Left ventricle myocardium inferior (tissue), 1 donor: ENCODE measurements at places on chromosomes 1 and 21.
A peak's percentile ranks its signal among the peaks of the same experiment; 100 is the strongest.

DNA sequence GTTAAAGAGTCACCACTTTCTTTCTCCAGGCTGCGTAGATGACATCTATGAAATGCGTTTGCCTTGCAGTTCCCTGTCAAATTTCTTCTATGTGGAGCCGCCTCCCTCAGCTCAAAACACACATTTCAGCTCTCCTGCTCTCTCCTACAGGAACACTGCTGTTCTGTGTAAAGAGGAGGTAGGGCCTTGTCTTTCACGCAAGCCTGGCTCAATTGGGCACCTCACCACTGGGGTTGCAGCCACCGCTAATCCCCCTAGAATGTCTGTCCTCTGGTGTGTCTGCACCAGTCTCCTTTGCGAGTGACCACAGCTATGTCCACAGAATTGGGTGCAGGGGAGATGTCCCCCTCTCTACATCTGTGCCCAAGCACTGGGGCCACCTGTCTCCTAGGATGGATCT, 31.8 kb upstream of the CFHR4 start:
- DNase-seq = no peak
- no peak overlapping the region for H3K27ac ChIP-seq
- no peak overlapping the region for H3K4me3 ChIP-seq
- H3K36me3 ChIP-seq = no peaks in the 10 kb centered on the region
- no peaks in the 10 kb centered on the region for H3K27me3 ChIP-seq
- H3K4me1 ChIP-seq = no peaks in the 10 kb centered on the region

- H3K27me3 ChIP-seq = no peaks in the 10 kb centered on the region
- no peak for DNase-seq
- H3K27ac ChIP-seq = no peak overlapping the region
- no peak overlapping the region for H3K4me3 ChIP-seq
- H3K4me1 ChIP-seq = no peaks in the 10 kb centered on the region
Measured at GRCh38 chr1:88052167-88052566, 631.9 kb upstream of the PKN2 start.

GRCh38 chr1:210696709-210697108, 368.0 kb downstream of the HHAT start:
- peaks cover 33% of the 10 kb centered on the region for H3K27me3 ChIP-seq
- no peak overlapping the region for H3K27ac ChIP-seq
- no peak for DNase-seq
- H3K36me3 ChIP-seq = no peaks in the 10 kb centered on the region

DNA sequence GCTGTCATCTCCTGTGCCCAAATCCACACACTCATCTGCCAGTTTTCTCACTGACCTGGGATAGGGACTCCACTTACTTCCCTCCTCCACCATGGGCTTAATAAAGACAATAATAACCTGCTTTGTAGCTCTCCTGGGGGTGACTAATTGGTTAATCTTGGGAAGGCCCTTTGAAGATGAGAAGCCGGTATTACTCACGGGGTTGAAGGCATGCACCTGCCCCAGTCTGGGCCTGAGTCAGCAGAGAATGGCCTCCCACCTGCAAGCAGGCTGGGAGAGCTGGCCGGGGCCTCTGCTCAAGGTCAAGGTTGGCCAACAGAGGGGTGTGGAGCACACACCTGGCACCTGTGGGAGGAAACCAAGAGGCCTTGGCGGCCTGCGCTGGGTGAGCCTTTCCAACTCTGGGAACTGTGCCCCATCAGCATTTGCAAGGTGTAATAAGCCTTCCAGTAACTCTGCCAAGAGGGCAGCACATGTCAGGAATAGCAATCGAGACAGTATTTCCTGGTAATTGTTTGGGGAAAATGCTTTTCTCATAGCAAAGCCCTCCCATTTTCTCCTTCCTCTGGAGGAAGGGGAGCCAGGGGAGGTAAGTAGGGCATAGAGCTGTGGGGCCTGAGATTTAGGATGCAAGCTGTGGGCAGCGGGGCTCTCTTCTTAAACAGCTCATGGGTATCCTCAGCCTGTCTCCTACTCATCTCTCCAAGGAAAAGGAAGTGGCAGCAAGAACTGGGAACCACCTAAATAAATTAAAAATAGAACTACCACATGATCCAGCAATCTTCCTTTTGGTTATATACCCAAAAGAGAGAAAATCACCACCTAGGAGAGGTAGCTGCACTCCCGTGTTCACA, 49.0 kb downstream of the TOMM20 start:
- DNase-seq = no peak
- H3K36me3 ChIP-seq = no peaks in the 10 kb centered on the region
- no peak overlapping the region for H3K4me3 ChIP-seq
- peaks cover 84% of the 10 kb centered on the region for H3K4me1 ChIP-seq

- H3K4me1 ChIP-seq = peaks cover 64% of the 10 kb centered on the region
- H3K4me3 ChIP-seq = no peak overlapping the region
- no peaks in the 10 kb centered on the region for H3K36me3 ChIP-seq
- H3K27ac ChIP-seq = peak overlapping the region; percentile 76
Measured at GRCh38 chr1:58885998-58886397, 102.2 kb upstream of the JUN start.

DNA sequence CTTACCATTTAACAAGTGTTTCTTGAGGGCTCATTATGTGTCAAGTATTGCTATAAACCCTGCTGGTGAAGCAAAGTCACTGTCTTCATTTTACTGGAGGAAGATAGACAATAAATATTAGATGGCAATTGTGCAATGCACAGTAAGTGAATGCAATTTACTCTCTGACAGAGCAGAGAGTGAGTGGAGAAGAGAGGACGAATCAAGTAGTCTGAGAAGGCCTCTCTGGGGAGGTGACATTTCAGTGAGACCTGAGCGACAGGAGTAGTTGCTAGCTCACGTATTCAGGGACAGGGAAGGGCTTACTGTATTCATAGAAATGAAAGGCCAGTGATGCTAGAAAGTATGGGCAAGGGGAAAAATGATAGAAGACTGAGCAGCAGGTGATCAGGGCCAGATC, 1.2 kb upstream of the NMNAT2 start:
- no peak overlapping the region for H3K4me3 ChIP-seq
- no peak overlapping the region for H3K27ac ChIP-seq
- no peaks in the 10 kb centered on the region for H3K36me3 ChIP-seq
- no peak for DNase-seq
- peaks cover 23% of the 10 kb centered on the region for H3K4me1 ChIP-seq

DNA sequence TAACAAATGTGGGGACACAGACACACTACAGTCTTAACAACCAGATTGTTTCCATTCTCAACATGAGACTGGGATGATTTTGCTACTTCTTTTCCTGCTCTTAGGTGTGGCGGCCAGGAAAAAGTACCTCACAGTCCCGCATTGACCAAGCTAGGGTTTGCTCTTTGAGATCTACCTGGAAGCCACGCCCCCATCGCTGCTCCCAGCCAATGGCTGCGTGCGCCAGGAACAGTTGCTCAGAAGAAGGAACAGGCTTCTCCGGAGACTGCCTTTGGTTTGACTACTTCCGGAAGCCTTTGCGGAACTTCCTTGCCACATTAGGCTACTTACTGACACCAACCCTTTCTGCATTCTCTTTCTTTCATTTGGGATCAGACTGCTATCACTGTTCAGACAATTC, 44.2 kb upstream of the PLD5 start:
- no peak for DNase-seq
- no peaks in the 10 kb centered on the region for H3K27me3 ChIP-seq
- H3K4me1 ChIP-seq = no peaks in the 10 kb centered on the region
- no peak overlapping the region for H3K27ac ChIP-seq

- no peak overlapping the region for H3K27ac ChIP-seq
- H3K4me3 ChIP-seq = no peak overlapping the region
- no peak for DNase-seq
- no peaks in the 10 kb centered on the region for H3K36me3 ChIP-seq
- peaks cover 14% of the 10 kb centered on the region for H3K4me1 ChIP-seq
Measured at GRCh38 chr1:8167936-8168335, 141.8 kb upstream of the ERRFI1 start.

DNA sequence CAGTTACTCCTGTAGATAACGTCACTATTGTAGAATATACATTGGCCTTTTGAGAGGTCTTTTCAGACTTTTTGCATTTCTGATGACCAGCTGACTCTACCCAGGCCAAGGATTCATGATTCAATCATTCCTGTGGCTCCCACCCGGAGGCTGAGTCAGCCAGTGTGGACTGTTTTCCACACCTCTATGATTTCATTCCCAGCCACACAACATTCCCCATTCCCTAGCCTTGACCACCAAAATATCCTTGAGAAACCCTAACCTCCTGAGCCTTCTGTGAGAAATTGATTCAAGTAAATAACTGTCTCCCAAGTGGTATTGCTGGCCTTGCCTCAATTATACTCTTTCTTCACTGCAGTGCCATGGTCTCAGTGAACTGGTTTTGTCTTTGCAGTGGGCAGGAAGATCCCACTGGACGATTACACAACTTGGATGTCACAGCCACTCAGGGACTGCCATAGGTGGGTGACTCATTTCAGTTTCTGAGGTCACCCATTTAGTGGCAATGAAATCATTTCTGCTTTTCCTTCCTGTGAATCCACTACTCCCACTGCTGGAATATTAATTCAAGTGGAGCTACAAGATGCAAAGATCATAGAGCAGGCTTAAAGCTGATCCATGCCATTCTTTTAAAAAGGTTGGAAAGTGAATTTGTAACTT, 518.6 kb upstream of the ZP4 start:
- no peaks in the 10 kb centered on the region for H3K27me3 ChIP-seq
- no peaks in the 10 kb centered on the region for H3K4me1 ChIP-seq
- H3K4me3 ChIP-seq = no peak overlapping the region
- H3K36me3 ChIP-seq = no peaks in the 10 kb centered on the region

GRCh38 chr1:42669936-42670335, 11.7 kb downstream of the PPIH start:
- DNase-seq = no peak
- H3K27ac ChIP-seq = no peak overlapping the region
- no peak overlapping the region for H3K4me3 ChIP-seq
- H3K36me3 ChIP-seq = peaks cover 47% of the 10 kb centered on the region

DNA sequence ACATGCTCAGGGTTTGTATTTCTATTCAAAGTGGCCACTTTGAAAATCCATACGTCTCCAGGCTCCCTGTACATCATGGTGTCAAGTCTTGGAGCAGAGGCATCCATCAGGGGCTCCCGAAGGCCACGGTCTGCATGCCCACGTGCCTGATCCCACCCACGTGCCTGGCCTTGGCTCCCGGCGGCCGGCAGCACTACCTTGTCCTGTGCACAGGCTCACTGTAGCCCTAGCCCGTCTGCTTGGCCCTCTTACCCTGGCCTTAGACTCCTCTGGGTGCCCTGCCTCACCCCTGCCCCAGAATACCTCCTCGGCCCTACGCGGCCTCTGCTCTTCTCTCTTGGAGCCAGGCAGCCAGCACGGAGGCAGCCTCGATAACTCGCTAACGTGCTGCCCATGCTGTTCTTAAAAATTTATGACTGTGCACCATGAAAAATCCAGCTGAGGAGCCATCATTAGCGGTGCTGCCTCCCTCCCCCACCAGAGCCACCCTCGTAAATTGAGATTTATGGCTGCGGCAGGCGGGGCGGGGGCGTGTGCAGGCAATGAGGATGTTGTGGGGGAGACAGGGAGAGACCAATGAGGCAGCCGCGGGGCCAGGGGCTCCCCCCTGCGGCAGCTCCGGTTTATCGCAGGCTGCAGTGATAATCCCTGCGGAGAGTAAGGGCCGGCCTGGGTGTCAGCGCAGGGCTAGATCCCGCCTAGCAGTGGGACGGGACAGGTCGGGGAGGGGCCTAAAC, 24.6 kb downstream of the DMAP1 start:
- no peaks in the 10 kb centered on the region for H3K27me3 ChIP-seq
- H3K4me1 ChIP-seq = peaks cover 27% of the 10 kb centered on the region
- H3K27ac ChIP-seq = no peak overlapping the region
- H3K36me3 ChIP-seq = no peaks in the 10 kb centered on the region

GRCh38 chr1:206112600-206113301, 4.4 kb downstream of the AVPR1B start:
- no peak for DNase-seq
- peaks cover 5% of the 10 kb centered on the region for H3K27me3 ChIP-seq
- H3K4me3 ChIP-seq = no peak overlapping the region
- H3K4me1 ChIP-seq = peaks cover 10% of the 10 kb centered on the region
- H3K36me3 ChIP-seq = no peaks in the 10 kb centered on the region

DNA sequence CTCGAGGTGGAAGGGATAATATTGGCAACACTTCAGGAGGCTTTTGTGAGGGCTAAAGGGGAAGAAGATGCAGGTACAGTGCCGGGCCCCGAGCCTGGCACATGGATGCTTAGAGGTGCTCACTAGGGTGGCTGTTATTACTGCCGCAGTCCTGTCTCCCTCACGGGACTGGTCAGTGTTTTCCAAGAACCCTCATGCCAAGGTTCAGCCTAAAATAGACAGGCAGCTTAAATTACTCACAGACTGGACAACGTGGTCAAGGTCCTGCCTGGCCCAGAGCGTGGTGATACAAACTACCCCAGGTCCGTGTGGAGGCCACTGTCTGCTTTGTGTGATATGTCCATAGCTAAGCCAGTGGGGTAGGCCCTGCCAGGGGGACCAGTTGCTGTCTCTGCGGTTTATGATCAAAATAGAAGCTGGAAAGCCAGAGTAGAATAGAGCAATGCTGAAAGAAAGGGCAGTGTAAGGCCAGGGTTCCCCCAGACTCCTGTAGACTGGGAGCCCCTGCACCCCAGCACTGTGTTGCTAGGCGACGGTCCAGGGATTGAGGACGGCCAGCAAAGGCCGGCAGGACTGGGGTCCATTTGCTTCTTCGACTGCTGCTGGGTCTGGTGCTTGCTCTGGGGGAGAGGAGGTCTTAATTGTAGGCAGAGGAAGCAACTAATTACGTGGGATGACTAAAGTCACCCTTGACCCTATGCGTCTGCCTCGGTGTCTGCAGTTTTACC, 36.1 kb downstream of the ELAPOR1 start:
- peaks cover 27% of the 10 kb centered on the region for H3K4me1 ChIP-seq
- H3K4me3 ChIP-seq = no peak overlapping the region
- H3K36me3 ChIP-seq = no peaks in the 10 kb centered on the region

DNA sequence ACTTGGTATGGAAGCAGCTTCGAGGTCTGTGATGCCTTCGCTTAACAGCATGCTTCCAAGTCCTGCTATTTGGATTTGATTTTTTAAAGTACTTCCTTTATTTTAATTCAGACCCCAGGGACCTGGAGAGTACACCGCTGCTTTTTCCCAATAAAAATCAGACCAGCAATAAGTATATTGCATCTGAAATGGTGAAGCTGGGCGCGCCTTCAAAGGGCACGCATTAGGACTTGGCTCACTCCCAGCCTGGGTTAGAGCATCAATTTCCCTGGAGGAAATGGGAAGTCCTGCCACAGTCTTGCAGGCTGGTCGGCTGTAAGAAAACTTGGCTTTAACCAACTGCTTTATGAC, 325.1 kb downstream of the RRAGC start:
- peaks cover 63% of the 10 kb centered on the region for H3K27me3 ChIP-seq
- no peak overlapping the region for H3K27ac ChIP-seq
- no peak for DNase-seq
- H3K36me3 ChIP-seq = no peaks in the 10 kb centered on the region
- no peak overlapping the region for H3K4me3 ChIP-seq

DNA sequence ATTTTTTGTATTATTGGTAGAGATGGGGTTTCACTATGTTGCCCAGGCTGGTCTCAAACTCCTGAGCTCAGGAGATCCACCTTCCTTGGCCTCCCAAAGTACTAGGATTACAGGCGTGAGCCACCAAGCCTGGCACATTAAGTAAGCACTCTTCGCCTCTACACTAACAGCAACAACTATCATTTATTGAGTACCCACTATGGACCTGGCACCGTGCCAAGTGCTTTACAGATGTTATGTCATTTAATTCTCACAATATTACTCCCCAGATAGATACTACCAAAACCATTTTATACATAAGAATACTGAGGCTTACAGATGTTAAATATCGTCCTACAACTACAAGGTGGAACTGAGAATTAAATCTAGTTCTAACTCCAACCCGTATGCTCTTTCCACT, 50.1 kb downstream of the TUT4 start:
- H3K4me1 ChIP-seq = peaks cover 11% of the 10 kb centered on the region
- DNase-seq = no peak
- no peak overlapping the region for H3K27ac ChIP-seq
- peaks cover 10% of the 10 kb centered on the region for H3K36me3 ChIP-seq
- H3K4me3 ChIP-seq = no peak overlapping the region

- no peak for DNase-seq
- no peaks in the 10 kb centered on the region for H3K27me3 ChIP-seq
- no peaks in the 10 kb centered on the region for H3K36me3 ChIP-seq
Measured at GRCh38 chr1:226661271-226661670, 77.8 kb downstream of the ITPKB start.
